Activated CD8-positive, alpha-beta memory T cell treated with anti-CD3 and anti-CD28 coated beads, Interleukin-2, amount 10 ng/mL, durations not matched to agents 7 days and 5 days (primary cell): ENCODE measurements at places on chromosomes 7 and 10. TPM values are rescaled to one million over a fixed set of nuclear protein-coding genes. Genes with fewer than 3 reads are reported as not detected.
A peak's percentile ranks its signal among the peaks of the same experiment; 100 is the strongest.

Gene PPP1R17
- not detected for total RNA-seq

Gene PRSS37
- total RNA-seq, result not detected

GRCh38 chr10:5071411-5072198 is 22.6 kb upstream of the AKR1C3 start:
- no peaks in the 10 kb centered on the region for H3K36me3 ChIP-seq
- H3K27me3 ChIP-seq, result no peaks in the 10 kb centered on the region
- no peaks in the 10 kb centered on the region for H3K4me1 ChIP-seq
- DNase-seq, result no peak

DNA sequence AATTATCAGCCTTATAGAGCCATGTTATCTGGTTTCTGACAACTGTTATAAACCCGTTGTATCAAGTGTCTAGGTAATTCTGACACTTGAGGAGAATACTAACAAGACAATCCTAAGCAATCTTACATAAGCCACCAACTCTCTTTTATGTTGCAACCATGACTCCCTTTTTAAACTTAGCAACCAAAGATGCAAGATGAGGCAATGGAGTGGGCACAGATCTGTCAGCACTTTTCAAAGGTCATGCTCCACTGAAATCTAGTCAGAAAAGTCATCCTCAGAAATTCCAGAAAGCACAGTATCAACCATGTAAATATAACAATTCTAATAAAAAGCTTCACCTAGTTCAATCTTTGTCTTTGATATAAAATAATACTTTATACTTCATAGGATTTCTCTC is 77.0 kb upstream of the SEMA3A start:
- H3K4me1 ChIP-seq, result no peaks in the 10 kb centered on the region
- no peaks in the 10 kb centered on the region for H3K27me3 ChIP-seq
- no peak overlapping the region for H3K27ac ChIP-seq
- no peaks in the 10 kb centered on the region for H3K36me3 ChIP-seq

Gene WDFY4
- total RNA-seq, result not detected

Gene TDRD1
- total RNA-seq, result 0.15 TPM

- peaks cover 5% of the 10 kb centered on the region for H3K36me3 ChIP-seq
- peaks cover 54% of the 10 kb centered on the region for H3K4me1 ChIP-seq
- H3K4me3 ChIP-seq, result no peak overlapping the region
- no peak for DNase-seq
- H3K27me3 ChIP-seq, result no peaks in the 10 kb centered on the region
Observed at GRCh38 chr10:72312865-72313391, 39.2 kb downstream of the DDIT4 start.

Gene SEMA3A
- total RNA-seq, result 0.82 TPM

- no peak for DNase-seq
- peaks cover 4% of the 10 kb centered on the region for H3K4me1 ChIP-seq
- H3K27ac ChIP-seq, result no peak overlapping the region
- H3K4me3 ChIP-seq, result no peak overlapping the region
- no peaks in the 10 kb centered on the region for H3K27me3 ChIP-seq
Observed at GRCh38 chr7:111043561-111043960, 47.4 kb upstream of the LRRN3 start.

- H3K27ac ChIP-seq, result no peak overlapping the region
- no peaks in the 10 kb centered on the region for H3K27me3 ChIP-seq
- DNase-seq, result no peak
- H3K4me1 ChIP-seq, result peaks cover 8% of the 10 kb centered on the region
- H3K4me3 ChIP-seq, result no peak overlapping the region
- H3K36me3 ChIP-seq, result peaks cover 13% of the 10 kb centered on the region
Observed at GRCh38 chr7:44712012-44712411, 36.6 kb upstream of the ZMIZ2 start.

Gene CAPZA2
- 135 TPM for total RNA-seq

GRCh38 chr10:79203014-79203644 is 134.4 kb downstream of the ZMIZ1 start:
- DNase-seq, result no peak
- H3K4me3 ChIP-seq, result no peak overlapping the region
- no peaks in the 10 kb centered on the region for H3K27me3 ChIP-seq
- H3K27ac ChIP-seq, result no peak overlapping the region

- H3K27me3 ChIP-seq, result no peaks in the 10 kb centered on the region
- no peak overlapping the region for H3K4me3 ChIP-seq
- H3K36me3 ChIP-seq, result no peaks in the 10 kb centered on the region
- no peak for DNase-seq
- H3K27ac ChIP-seq, result no peak overlapping the region
Observed at GRCh38 chr10:33822774-33823173, 488.3 kb upstream of the NRP1 start.

DNA sequence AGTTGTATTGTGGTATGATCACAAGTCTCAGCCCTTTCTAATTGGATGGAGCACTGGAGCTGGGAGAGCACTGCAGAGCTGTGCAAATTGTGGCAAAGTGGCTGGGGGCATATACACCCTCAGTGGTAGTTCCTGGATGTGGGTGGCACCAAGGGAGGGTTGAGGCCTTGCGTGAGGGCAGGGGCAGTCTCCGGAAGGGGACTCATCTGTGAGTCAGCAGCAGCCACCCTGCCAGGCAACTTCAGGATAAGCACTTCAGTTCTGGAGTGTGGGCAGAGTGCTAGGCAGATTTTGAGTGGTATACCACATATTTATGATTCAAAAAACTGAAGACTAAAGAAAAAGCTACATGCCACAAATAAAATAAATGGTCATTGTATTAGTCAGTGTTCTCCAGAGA is 210.5 kb downstream of the ETV1 start:
- no peaks in the 10 kb centered on the region for H3K36me3 ChIP-seq
- H3K4me3 ChIP-seq, result no peak overlapping the region
- H3K27me3 ChIP-seq, result no peaks in the 10 kb centered on the region
- no peak overlapping the region for H3K27ac ChIP-seq
- H3K4me1 ChIP-seq, result peaks cover 5% of the 10 kb centered on the region

Gene ST8SIA6
- not detected for total RNA-seq

- H3K27me3 ChIP-seq, result peaks cover 31% of the 10 kb centered on the region
- peaks cover 1% of the 10 kb centered on the region for H3K36me3 ChIP-seq
- peaks cover 8% of the 10 kb centered on the region for H3K4me1 ChIP-seq
- no peak for DNase-seq
Observed at GRCh38 chr10:48638739-48639527, 34.1 kb upstream of the ARHGAP22 start.

DNA sequence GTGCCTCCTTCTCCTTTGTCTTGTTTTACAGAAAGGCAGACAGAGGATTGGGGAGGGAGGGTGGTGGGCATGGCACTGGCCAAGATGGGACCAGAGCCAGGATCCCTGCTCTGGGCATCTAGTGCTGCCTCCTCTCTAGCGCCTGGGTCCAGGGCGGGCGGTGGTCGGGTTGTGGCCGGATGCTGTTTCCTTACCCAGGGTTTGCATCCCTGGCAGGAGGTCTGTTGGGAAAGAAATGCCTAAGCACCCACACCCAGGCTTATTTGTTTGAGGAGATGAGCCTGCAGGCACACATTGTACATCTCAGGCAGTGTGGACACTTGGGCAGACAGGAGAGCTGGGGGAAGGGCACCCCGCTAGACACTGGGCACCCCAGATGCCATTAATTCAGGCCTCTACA is 102.3 kb upstream of the PCBD1 start:
- H3K36me3 ChIP-seq, result no peaks in the 10 kb centered on the region
- H3K27me3 ChIP-seq, result peaks cover 9% of the 10 kb centered on the region
- peaks cover 12% of the 10 kb centered on the region for H3K4me1 ChIP-seq
- no peak for DNase-seq
- no peak overlapping the region for H3K27ac ChIP-seq
- H3K4me3 ChIP-seq, result no peak overlapping the region

- H3K36me3 ChIP-seq, result no peaks in the 10 kb centered on the region
- peak; percentile 26 for DNase-seq
- H3K4me3 ChIP-seq, result no peak overlapping the region
- H3K27ac ChIP-seq, result no peak overlapping the region
- peaks cover 20% of the 10 kb centered on the region for H3K27me3 ChIP-seq
- H3K4me1 ChIP-seq, result peaks cover 3% of the 10 kb centered on the region
Observed at GRCh38 chr10:47401210-47401609, 17.1 kb upstream of the ZNF488 start.

GRCh38 chr10:86693721-86694369 is 25.5 kb downstream of the LDB3 start:
- no peak overlapping the region for H3K27ac ChIP-seq
- peak; percentile 56 for DNase-seq
- H3K4me3 ChIP-seq, result no peak overlapping the region

GRCh38 chr7:2755531-2755930 is 67.5 kb downstream of the AMZ1 start:
- no peak for DNase-seq
- H3K36me3 ChIP-seq, result peaks cover 13% of the 10 kb centered on the region
- no peaks in the 10 kb centered on the region for H3K27me3 ChIP-seq
- H3K4me1 ChIP-seq, result peaks cover 32% of the 10 kb centered on the region
- H3K27ac ChIP-seq, result no peak overlapping the region

- no peak overlapping the region for H3K27ac ChIP-seq
- no peak overlapping the region for H3K4me3 ChIP-seq
- H3K27me3 ChIP-seq, result peaks cover 48% of the 10 kb centered on the region
- no peak for DNase-seq
- H3K36me3 ChIP-seq, result no peaks in the 10 kb centered on the region
Observed at GRCh38 chr7:74025730-74026129, 2.2 kb upstream of the ELN start.

Gene ZC3HAV1
- total RNA-seq, result 125 TPM

GRCh38 chr10:93384006-93384405 is 98.1 kb downstream of the MYOF start:
- peaks cover 2% of the 10 kb centered on the region for H3K36me3 ChIP-seq
- no peak for DNase-seq
- H3K27ac ChIP-seq, result no peak overlapping the region
- H3K4me3 ChIP-seq, result no peak overlapping the region
- H3K4me1 ChIP-seq, result peaks cover 48% of the 10 kb centered on the region
- H3K27me3 ChIP-seq, result no peaks in the 10 kb centered on the region

GRCh38 chr7:17624379-17624778 is 315.9 kb downstream of the SNX13 start:
- H3K27me3 ChIP-seq, result no peaks in the 10 kb centered on the region
- H3K4me3 ChIP-seq, result no peak overlapping the region
- DNase-seq, result no peak
- no peak overlapping the region for H3K27ac ChIP-seq

Gene MGAM2
- total RNA-seq, result not detected

GRCh38 chr10:117751259-117751658 is 208.7 kb downstream of the EMX2 start:
- H3K27me3 ChIP-seq, result no peaks in the 10 kb centered on the region
- H3K36me3 ChIP-seq, result no peaks in the 10 kb centered on the region
- H3K4me3 ChIP-seq, result no peak overlapping the region
- H3K4me1 ChIP-seq, result no peaks in the 10 kb centered on the region
- H3K27ac ChIP-seq, result no peak overlapping the region
- no peak for DNase-seq

Gene AKR1C8
- not detected for total RNA-seq

DNA sequence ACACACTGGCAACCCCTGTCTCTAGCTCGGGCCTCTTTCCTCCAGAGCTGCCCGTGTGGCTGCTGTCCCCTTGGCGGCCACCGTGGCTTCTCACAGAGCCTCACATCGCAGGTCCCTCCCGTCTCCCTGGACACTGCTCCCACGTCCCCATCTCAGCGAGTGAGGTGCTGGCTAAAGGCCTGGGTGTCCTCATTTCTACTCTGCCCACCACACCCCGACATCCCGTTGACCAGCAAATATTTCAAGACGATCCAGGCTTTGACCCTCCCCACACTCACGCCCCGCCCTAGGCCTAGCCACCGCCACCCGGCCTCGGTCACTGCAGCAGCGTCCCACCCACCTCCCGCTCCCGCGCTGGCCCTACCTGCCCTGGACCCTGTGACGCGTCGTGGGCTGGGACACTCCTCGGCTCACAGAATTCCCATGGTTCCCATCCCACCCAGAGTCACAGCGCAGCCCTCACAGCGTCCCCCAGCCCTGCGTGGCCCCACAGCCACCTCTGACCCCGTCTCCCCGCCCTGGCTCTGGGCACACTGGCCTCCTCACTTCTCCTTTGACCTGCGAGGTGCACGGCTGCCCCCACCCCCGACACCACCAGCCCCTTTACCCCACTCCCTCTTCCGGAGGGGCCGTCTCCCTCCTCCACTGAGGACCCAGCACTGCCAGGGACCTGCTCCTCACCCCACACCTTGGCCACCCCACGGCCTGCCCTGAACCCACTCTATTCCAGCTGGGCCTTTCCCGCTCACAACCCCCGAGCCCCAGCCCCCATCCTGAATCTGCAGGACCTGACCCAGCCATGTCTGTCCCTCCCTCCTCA is 6.9 kb downstream of the ADAP1 start:
- no peak overlapping the region for H3K4me3 ChIP-seq
- no peaks in the 10 kb centered on the region for H3K36me3 ChIP-seq
- H3K27ac ChIP-seq, result no peak overlapping the region
- no peak for DNase-seq

GRCh38 chr10:123771877-123772644 is 105.9 kb downstream of the GPR26 start:
- peaks cover 7% of the 10 kb centered on the region for H3K4me1 ChIP-seq
- peak overlapping the region; percentile 57 for H3K4me3 ChIP-seq
- H3K27me3 ChIP-seq, result peaks cover 16% of the 10 kb centered on the region
- H3K36me3 ChIP-seq, result peaks cover 9% of the 10 kb centered on the region
- DNase-seq, result no peak

Gene BRAF
- total RNA-seq, result 33.3 TPM

- peaks cover 25% of the 10 kb centered on the region for H3K36me3 ChIP-seq
- no peaks in the 10 kb centered on the region for H3K27me3 ChIP-seq
- H3K4me3 ChIP-seq, result peak overlapping the region; percentile 93
- DNase-seq, result peak; percentile 56
- peaks cover 45% of the 10 kb centered on the region for H3K4me1 ChIP-seq
Observed at GRCh38 chr7:66921918-66922486, 977 bp downstream of the TMEM248 start.

- H3K36me3 ChIP-seq, result peaks cover 14% of the 10 kb centered on the region
- no peak for DNase-seq
- H3K4me3 ChIP-seq, result no peak overlapping the region
- H3K4me1 ChIP-seq, result peaks cover 47% of the 10 kb centered on the region
- no peaks in the 10 kb centered on the region for H3K27me3 ChIP-seq
Observed at GRCh38 chr7:155670521-155670920, 26.1 kb downstream of the RBM33 start.

DNA sequence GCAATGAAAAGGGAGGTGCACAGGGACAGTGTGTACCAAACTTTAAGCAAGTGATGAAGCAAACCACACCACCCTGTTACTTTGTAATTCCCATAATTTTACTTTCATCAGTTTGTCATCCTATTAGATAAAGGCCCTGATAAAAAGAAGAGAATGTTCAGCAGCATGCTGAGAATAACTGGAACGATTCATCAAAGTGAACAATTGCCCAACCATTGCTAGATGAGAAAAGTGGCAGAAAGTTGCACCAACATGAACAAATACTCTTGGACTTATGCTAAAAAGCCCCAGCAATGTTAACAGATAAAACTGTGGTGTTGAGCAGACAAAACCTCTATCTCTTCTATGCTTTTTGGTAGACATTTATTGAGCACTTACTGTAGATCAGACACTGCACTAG is 75.5 kb upstream of the PCGF5 start:
- no peak overlapping the region for H3K4me3 ChIP-seq
- peaks cover 12% of the 10 kb centered on the region for H3K27me3 ChIP-seq
- H3K36me3 ChIP-seq, result no peaks in the 10 kb centered on the region
- no peak for DNase-seq
- H3K4me1 ChIP-seq, result peaks cover 7% of the 10 kb centered on the region

- H3K27me3 ChIP-seq, result no peaks in the 10 kb centered on the region
- no peak overlapping the region for H3K27ac ChIP-seq
- H3K4me1 ChIP-seq, result peaks cover 2% of the 10 kb centered on the region
- H3K36me3 ChIP-seq, result peaks cover 19% of the 10 kb centered on the region
Observed at GRCh38 chr7:105367458-105367857, 21.3 kb downstream of the SRPK2 start.

Gene WNT8B
- total RNA-seq, result 0.41 TPM
